Stimulated activated CD4-positive, alpha-beta T cell treated with anti-CD3 and anti-CD28 coated beads, Interleukin-4, amount 100 ng/mL, for 24 hours (primary cell): ENCODE measurements at places on chromosomes 11 and 22.

GRCh38 chr11:19882356-19882755, 169.7 kb downstream of the NAV2 start:
- no peak for DNase-seq

DNA sequence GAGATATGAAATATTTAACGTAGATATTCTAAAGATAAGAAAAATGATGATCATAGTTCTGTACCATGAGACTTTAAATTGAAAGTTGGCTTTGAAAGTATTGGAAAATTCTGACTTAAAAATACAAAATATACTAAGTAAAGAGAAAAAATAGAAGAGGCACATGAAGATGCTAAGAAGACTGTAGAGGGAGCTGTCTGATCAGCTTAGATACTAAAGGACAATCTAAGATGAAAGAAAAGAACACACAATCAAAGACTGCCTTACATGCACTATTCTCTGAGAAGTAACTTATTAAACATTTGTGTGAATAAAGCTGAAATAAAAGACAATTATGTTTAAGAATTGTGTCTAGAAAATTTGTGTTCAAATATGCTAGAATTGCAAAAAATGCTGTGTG, 55.1 kb downstream of the RBMXL2 start:
- DNase-seq, result no peak

- DNase-seq, result no peak
These were observed 3.4 kb downstream of the SCGB1D4 start for GRCh38 chr11:62295504-62295903.

GRCh38 chr11:12200991-12201985, 90.9 kb downstream of the MICAL2 start:
- DNase-seq, result no peak

GRCh38 chr11:122663056-122663740, 7.7 kb downstream of the UBASH3B start:
- DNase-seq, result no peak

DNA sequence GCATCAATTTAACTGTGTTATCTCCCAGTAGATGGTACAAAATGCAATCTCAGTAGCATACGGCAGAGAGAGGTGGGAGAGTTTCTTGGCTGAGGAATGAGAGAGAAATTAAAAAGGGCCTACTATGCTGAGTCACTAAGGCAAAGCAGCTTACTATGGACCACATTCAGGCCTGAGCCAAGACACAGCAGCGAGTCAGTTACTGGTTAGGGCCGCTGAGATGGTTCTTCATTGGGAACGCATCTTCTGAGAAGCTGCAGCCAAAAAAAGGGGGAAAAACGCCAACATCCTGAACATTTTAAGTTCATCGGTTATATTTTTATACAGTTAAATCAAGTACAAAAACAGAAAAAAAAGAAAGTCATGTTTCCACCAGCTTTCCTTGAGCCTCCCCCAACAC, 61.1 kb upstream of the BDNF start:
- DNase-seq, result no peak

- no peak for DNase-seq
These were observed 3.1 kb downstream of the SLC25A22 start for GRCh38 chr11:794766-795633.

DNA sequence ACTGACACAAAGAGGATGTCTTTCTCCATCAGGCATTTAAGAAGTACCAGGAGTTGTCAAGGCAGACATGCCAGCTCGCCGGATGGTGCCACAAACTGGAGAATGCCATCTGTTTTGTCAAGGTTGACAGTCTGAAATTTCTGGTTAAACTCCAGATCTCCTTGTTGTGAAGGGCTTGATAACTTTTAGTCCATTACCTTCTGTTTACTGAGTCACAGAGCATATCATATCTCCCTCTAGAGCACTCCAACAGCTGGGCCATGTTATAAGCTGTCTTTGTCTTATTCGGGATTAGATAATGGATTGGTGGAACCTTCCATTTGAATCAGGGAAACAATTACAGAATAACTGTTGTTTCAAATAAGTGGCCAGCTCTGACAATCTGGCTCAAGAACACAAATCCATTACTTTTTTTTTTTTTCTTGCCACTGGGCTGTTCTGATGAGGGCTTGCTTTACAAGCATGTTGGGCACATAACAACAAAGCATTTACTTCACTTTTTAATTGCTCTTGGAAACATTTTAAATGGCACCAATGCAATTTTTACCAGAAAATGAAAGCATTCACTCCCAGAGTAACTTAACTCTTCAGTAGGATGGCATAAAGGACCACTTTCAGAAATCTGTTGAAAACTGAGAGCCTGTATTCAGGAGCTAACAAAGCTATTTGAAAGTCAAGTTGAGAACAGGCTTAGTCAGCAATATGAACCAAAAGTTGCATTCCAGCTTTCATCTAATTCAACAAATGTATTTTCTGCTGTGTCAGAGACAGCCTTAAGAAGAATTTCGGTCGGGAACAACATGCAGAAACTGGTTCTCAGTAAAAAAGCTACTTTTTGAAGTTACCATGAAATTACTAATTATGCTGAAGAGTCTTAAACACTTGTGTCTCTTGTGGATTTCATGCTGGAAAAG, 227.6 kb upstream of the PITPNB start:
- no peak for DNase-seq

DNA sequence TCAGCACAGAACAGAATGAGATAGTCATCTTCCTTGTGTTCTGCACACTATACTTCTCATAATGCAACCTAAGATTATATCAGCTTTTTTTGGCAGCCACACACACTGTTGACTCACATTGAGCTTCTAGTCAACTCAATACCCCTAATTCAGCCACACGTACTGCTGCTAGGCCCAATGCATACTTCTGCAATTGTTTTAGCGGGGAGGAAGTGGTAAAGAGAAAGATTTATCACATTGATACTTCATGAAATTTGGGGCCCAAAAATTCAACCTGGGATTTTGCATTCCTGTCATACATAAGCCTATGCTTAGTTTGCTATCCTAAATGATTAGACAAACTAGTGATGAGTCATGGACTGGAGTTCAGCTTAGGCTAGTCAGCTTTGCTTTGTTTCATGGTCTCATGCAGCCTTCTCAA, 8.6 kb upstream of the UPB1 start:
- peak; percentile 33 for DNase-seq

- DNase-seq, result no peak
These were observed 510.4 kb downstream of the BUD13 start for GRCh38 chr11:116262370-116262769.

GRCh38 chr11:17401841-17402240, 13.4 kb upstream of the KCNJ11 start:
- DNase-seq, result no peak

DNA sequence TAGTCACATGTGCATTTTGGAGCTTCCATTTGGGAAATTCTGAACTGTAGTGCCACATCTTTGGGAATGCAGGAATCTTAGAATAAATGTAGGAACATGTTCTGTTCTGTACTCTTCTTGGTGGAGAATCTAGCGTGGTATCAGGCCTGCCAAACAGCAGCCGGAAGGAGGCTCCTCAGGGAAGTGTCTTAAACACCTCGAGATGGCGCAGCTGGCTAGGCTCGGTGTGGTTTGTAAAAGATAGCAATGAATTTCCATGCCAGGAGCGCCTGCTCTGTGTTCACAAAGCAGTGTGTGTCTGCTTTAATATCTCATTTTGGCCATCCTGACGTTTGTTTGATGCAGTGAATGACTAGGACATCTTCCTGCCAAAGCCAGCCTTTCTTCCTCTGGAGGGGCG, 145.1 kb downstream of the ATXN10 start:
- DNase-seq, result no peak

- DNase-seq, result no peak
These were observed 35.6 kb downstream of the MPPED1 start for GRCh38 chr22:43447380-43447779.

DNA sequence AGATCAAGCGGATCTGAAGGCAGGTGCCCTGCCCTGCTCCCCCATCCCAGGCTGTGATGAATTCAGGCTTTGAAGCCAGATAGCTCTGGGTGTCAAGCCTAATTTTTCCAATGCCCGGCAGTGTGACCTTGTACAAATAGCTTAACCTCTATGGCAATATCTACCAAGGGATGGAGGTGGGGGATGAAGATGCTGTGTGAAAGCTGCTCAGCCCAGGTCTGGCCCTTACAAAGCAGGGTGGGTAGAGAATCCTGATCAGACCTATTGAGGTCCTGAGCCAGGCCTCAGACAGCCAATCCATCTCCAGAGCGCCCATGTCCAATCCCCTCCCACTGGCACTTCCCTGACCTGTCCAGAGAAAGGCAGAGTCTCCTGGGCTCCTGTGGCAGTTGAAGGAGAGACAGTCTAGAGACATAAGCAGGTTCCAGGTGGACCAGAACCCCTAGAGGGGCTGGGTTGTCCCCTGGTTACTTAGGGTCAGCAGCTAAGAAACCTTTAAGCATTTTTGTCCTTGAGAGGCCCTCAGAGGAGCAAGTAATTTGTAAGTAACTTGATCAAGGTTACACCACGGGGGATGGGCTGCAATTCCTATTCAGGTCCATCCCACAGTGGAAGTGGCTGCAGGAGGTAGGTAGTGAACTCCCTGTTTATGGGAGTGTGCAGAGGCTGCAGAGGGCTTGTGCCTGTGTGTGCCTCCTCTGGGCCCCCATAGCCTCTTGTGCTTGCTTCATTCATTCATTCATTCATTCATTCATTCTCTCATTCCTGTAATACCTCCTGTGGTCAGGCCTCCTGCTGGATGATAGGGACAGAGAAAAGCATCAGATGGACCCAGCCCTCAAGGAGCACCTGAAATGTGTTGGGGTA, 10.4 kb downstream of the P2RY2 start:
- DNase-seq, result no peak

- no peak for DNase-seq
These were observed 28.6 kb downstream of the SLC36A4 start for GRCh38 chr11:93169143-93169542.

DNA sequence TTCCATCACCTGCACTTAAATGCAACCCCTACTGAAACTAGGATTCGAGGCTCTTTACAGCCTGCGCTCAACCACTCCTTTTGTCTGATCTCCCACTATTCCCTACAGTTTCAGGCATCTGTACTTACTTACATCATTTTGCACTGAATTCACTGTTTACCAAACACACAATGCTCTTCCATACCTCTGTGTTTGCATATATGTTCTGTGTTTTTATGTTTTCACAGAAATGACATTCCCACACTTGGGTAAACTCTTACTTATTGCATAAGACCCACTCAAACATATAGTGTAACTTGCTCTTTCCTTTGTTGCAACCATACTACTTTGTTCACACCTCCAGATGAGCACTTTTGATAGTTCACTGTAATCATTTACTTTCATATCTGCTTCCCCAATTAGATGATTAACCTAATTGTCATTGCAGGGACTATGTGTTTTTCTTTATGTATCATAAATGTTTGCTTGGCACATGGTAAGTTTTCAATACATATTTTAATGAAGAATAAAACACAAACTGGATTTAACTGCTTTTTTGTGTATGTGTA, 54.6 kb downstream of the ZBTB44 start:
- no peak for DNase-seq

DNA sequence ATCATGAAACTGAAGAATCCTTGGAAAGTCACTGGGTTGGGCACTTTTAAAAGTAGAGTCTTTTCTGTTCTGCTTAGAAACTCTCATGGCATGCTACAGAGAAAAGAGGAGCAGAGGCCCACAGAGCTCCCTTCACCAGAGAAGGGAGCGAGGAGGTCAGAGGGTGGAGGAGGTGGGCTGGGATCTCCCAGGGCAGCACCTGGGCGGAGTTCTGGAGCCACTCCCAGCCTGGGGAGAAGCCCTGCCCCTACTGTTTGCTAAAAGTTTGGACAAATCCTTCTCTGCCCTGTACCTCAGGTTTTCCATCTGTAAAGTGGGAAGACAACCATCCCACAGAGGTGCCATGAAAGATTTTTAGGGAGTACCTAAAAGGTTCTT, 299.1 kb downstream of the KIRREL3 start:
- no peak for DNase-seq

DNA sequence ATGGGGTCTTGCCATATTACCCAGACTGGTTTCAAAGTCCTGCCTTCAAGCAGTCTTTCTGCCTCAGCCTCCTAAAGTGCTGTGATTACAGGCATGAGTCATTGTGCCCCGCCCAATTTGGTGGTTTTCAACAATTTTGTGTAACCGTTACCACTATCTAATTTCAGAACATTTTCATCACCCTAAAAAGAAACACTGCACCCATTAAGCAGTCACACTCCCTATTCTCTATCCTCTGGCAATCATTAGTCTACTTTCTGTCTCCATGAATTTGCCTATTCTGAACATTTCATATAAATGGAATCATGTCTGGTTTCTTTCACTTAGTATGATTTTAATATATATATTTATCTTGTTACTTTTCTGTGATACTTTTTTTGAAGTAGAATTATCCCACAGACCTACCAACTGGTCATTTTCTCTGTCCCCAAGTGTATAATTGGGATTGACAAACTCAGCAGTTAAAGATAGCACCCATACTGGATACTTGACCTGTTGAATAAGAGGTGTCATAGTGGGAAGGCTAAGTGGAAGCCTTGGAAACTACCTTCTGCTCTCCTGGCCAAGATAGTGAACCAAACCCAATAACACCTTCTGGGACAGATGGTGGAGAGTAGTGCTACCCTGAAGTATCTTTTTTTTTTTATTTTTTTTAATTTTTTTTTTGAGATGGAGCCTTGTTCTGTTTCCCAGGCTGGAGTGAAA, 64.8 kb downstream of the STIM1 start:
- peak; percentile 76 for DNase-seq

- peak; percentile 81 for DNase-seq
These were observed 14.6 kb upstream of the MIAT start for GRCh38 chr22:26642465-26643417.

- DNase-seq, result no peak
These were observed 48.2 kb downstream of the RTL6 start for GRCh38 chr22:44449683-44450425.

GRCh38 chr11:114366331-114367243, 33.7 kb downstream of the C11orf71 start:
- no peak for DNase-seq

DNA sequence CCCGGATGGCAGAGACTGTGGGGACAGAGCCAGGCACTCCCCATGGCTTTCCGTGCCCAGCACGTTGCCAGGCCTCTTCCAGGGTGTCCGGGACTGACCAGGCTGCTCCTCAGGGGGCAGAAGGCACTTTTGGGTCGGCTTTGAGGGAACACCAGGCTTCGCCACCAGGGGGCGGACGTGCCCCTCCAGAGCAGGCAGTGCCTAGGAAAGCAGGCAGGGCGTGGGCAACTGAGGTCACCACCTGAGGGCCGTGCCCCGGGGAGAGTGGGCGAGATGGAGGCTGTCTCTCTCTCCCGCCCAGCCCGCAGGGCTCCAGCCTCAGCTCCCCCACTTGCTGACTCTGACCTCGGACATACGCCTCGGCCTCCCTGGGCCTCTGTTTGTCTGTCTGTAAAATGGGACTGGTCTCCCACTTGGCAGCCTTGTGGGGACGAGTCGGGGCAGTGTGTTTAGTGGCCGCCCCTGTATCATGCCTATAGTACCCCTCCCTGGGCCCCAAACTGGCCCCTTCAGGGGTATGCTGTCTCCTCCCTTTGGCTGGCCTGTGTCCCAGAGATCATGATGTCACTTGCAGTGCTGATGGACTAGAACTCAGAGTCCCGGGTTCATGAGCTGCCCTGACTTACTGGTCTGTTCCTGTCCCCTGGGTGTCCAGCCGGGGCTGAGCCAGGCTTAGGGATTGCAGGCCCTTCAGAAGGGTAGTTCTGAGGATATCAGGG, 4.4 kb upstream of the PRR5 start:
- DNase-seq, result peak; percentile 86
